ENCODE measurements at places on chromosomes 13 and 19.

GRCh38 chr19:4057931-4058692 is 8.6 kb downstream of the ZBTB7A start:
- no peak for DNase-seq

DNA sequence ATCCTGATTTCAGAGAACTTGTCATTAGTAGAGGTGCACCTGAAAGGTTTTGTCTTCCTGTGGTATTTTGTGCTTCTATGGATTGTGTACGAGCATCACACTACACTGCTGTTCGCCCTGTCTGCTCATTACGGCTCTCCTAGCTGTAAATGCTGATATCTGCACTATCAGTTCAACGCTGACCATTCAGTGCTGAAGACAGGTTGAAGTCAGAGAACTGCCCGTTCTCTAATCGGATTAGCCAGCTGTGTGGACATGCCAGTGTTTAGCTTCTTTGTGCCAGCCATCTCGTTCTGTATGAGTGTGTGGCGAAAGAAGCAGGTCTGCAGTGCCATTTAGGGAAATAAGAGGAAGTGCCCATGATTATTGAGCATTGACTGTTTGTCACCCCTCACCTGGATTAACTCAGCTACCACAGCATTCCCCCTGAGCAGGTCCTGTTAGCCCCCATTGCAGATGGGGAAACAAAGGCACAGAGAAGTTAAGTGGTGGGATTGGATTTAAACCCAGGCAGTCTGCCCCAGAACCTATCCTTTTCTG is 21.6 kb upstream of the C1QTNF9 start:
- no peak for DNase-seq

DNA sequence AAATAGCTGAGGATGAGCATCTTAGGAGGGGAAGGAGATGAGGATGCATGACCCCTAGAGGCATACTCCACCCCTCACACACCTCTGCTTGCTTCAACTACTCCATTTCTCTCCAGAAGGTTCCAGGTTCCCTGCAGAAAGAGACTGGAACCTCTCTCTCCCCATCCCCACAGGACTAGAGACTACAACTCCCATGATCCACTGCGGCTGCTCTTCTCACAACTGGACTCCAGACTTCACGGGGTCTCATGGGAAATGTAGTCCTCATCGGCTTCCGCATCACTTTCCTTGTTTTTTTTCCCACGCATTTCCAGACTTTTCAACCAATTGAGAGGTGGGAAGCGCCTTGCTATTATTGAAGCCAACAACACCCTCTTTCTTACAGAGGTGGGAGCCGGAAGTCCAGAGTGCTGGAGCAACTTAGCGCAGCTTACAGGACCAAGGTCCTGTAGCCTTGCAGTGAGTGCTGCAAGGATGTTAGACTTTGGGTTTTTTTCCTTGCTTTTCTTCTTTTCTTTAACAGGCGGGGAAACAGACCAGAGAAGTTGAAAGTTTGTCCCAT is 13.9 kb upstream of the CACNG6 start:
- peak; percentile 40 for DNase-seq

GRCh38 chr13:30757026-30757742 is 21.8 kb downstream of the ALOX5AP start:
- no peak for DNase-seq

- DNase-seq, result no peak
Measured at GRCh38 chr19:1555487-1556389, 12.4 kb downstream of the MEX3D start.

GRCh38 chr19:18208098-18208951 is 4.5 kb upstream of the RAB3A start:
- no peak for DNase-seq

DNA sequence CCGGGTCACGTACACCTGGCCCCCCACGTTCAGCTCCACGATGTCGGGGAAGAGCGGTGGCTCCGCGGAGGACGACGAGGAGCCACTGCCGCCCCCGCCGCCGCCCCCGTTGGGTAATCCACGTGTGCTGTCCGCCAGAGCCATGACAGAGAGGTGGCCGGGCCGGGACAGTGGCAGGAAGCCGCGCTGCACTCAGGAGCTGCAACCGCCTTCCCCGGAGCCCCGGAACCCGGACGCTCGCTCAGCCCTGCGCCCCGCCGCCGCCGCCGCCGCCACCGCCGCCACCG is 257 bp downstream of the KCTD12 start:
- no peak for DNase-seq

- DNase-seq, result no peak
Measured at GRCh38 chr19:7213628-7214323, 80.4 kb downstream of the INSR start.

DNA sequence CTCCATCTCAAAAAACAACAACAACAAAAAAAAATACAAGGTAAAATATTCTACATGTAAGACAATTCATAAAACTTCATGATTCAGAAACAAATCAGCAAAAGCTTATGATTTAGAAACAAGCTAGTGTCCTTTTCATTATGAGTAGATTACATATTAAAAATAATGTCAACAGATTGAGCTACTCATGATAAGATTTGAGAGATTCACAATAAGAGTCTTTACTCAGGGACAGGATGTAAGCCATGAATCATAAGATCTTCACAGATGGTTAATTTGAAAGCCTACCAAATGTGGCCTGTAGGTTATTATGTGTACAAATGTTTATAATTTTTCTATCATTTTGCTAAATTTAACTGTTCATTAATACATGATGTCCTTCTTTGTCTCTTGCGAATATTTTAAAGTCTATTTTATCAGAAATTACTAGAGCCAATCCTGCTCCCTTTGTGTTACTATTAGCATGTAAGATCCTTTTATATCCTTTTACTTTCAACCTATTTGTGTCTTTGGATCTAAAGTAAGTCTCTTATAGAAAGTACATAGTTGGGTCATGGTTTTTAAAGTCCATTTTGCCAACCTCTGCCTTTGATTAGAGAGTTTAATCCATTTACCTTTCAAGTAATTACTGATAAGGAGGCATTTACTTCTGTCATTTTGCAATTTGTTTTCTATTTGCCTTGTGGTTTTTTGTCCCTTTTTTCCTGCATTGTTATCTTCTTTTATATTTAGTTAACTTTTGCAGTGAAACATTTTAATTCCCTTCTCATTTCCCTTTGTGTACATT is 68.3 kb upstream of the RXFP2 start:
- DNase-seq, result no peak

Measured in KG1 (cell line).